ENCODE measurements at places on chromosomes 12 and 14. TPM values are rescaled to one million over a fixed set of nuclear protein-coding genes. Genes with fewer than 3 reads are reported as not detected.

The NTN4 gene
- polyA plus RNA-seq: 7.8 TPM

The B4GALNT3 gene
- polyA plus RNA-seq: 3.3 TPM

The STAC3 gene
- 0.27 TPM for polyA plus RNA-seq

The FOXN3 gene
- polyA plus RNA-seq: 70.2 TPM

The RNASE2 gene
- polyA plus RNA-seq: not detected

The IL26 gene
- polyA plus RNA-seq: not detected

The MYO1H gene
- polyA plus RNA-seq: not detected

The PRB2 gene
- not detected for polyA plus RNA-seq

The PRKCH gene
- polyA plus RNA-seq: 0.48 TPM

The SYCP3 gene
- polyA plus RNA-seq: not detected

The ARMH4 gene
- polyA plus RNA-seq: 0.18 TPM

- no peak for DNase-seq
Observed at GRCh38 chr12:80805106-80805505, 88.4 kb downstream of the MYF5 start.

DNA sequence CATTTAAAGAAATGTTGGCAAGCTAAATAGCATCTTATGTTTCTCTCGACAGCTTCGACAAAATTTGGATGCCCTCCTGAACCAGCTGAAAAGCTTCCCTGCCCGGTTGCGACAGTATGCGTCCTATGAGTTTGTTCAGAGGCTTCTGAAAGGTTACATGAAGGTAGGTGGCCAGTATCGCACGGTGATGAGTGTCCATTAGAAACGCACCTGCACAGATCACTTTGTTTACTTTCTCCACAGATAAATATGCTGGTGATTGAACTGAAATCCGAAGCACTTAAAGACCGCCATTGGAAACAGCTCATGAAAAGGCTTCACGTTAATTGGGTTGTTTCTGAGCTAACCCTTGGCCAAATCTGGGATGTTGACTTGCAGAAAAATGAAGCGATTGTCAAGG lies 36.5 kb downstream of the DYNC1H1 start:
- DNase-seq: no peak

GRCh38 chr14:97177016-97177415 lies 379.8 kb downstream of the VRK1 start:
- DNase-seq: peak; percentile 18

- peak; percentile 78 for DNase-seq
Observed at GRCh38 chr14:34629657-34630529, at the start of gene SNX6. TSS of gene SNX6 (minus strand) at chr14:34630148. CDS start at chr14:34630116, 32 bp downstream.

DNA sequence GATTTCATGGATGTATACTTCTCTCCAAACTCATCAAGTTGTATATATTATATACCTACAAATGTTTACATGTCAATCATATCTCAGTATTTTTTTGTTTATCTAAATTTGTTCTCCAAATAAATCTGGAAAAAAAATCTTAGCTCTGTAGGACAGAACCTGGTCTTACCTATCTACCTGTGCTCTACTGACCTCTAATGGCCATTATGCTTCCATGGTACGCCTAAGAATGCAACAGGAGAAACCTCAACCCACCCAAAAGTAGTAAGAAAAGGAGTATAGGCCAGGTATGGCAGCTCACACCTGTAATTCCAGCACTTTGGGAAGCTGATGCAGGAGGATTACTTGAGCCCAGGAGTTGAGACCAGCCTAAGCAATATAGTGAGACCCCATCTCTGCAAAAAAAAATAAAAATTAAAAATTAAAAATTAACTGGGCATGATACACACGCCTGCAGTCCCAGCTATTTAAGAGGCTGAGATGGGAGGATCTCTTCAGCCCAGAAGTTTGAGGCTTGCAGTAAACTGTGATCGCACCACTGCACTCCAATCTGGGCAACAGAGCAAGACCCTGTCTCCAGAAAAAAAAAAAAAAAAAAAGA lies 8.7 kb downstream of the OR11H4 start:
- DNase-seq: peak; percentile 66

DNA sequence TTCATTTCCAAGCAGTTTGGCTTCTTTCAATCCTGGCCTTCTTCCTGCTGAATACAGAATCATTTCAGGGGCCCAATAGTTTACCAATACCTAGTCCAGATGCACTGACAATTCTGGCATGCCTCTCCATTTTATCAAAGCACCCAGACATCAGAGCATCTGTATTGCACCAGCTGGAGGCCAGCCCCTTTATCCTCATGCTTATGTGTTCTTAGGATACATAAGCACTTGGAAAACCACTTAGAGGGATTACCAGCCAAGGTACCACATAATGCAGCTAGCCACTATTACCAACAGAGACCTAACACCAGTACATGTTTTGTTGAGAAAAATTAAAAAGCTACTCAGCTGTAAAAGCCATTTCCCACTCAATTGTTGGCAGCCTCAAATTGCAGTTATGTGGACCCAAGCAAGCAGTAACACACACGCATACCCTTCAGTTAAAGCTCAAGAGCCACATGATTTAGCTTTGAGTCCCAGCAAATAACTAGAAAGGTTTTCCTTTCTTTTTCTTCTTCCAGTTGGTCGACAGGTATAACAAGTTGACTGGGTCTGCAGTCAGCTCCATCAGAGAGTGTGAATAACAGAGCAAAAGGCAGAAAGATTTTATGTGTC lies 263.8 kb downstream of the DIO2 start:
- no peak for DNase-seq

- DNase-seq: no peak
Observed at GRCh38 chr14:102591372-102591943, 991 bp upstream of the RCOR1 start.

DNA sequence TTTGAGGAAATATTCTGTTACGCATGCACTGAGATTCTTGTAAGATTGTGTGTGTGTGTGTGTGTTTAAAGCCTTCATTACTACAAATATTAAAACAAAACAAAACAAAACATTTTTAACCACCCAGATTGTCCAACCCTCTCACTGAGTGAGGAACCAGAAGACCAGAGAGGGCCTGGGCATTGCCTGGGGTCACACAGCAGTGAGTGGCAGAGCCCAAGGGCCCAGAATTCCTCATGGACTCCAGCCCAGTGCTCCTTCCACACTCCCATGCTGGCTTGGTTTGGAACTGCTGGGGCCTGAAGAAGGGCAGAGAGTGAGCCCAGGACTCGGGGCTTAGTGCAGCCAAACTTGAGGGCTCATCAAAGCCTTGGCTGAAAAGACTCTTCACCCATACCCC lies 1.6 kb upstream of the OTUB2 start:
- DNase-seq: no peak

DNA sequence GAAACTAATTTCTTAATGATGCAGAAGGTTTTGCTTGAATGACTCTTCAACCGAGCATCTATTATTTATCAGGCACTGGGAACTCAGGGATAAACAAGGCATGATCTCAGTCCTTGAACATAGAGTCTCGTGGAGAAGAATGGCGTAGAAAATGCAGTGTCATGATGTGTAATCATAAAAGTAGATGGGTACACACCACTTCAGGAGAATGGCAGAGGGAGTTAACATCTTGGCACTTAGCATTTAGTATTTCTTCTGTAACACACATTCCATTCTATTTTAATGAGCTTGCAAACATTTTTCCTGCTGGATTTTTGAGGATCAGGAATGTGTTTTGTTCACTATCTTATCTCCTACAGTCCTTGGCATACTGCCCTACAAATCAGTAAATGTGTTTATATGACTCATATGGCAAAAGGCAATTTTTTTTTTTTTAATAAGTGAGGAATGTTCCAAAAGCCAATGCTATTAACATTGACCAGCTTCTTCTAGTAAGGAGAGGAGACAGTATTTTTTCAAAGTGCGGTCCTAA lies 3.8 kb downstream of the TXNRD1 start:
- DNase-seq: peak; percentile 77

DNA sequence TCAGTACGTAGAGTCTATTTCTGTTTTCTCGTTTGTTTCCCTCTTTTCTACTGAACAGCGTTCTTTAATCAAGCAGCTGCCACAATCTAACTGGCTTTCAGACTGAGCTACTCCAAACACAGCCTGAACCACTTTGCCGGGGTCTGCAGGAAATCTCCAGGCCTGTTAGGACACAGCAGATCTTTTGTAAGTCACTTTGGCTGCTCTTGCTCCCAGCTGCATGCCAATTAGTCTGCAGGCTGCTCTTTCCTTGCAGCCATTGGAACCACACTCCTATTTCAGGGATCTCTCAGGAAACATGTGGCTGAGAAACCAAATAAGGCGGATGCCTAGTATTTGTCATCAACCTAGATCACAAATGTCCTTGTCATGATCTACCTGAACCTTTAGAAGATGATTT lies 73.6 kb downstream of the TMTC1 start:
- no peak for DNase-seq

DNA sequence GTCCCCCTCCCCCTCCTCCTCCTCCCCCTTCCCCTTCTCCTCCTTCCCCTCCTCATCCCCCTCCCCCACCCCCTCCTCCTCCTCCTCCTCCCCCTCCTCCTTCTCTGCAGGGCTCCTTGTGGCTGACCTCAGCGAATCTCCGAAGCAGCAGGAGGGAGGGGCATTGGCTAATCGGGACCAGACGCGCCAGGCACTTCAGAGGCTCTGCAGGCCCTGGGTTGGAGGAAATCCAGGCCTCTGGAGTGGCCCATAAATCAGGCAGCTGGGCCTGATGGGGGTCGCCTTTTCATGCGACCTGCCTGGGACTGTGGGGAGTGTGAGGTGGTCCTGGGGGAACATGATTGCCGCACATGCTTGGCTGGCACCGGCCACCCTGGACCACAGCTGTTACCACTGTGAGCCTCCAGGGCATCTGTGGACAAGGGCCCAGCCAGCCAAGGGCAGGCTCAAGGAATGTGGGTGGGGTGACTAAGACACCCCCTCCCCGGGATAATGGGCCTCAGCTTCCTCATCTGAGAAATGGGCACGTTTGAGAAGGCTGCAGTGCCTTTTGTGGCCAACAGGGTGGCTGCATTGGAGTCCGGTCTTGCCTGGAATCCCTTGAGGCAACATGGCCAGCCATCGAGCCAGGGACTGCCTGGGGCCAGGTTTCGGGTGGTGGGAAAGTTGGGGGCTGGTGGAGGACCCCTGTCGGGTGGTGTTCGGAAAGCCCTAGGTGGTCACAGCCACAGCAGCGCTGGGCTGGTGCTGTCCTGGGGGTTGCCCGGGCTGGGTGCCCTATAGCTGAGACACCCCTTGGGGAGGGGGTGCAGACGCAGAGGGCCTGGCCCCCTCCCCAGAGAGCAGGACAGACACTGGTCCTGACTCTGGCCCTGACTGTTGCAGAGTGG lies 12.0 kb downstream of the KIF26A start:
- DNase-seq: no peak

- no peak for DNase-seq
Observed at GRCh38 chr14:24432259-24433131, 2.7 kb downstream of the KHNYN start.

DNA sequence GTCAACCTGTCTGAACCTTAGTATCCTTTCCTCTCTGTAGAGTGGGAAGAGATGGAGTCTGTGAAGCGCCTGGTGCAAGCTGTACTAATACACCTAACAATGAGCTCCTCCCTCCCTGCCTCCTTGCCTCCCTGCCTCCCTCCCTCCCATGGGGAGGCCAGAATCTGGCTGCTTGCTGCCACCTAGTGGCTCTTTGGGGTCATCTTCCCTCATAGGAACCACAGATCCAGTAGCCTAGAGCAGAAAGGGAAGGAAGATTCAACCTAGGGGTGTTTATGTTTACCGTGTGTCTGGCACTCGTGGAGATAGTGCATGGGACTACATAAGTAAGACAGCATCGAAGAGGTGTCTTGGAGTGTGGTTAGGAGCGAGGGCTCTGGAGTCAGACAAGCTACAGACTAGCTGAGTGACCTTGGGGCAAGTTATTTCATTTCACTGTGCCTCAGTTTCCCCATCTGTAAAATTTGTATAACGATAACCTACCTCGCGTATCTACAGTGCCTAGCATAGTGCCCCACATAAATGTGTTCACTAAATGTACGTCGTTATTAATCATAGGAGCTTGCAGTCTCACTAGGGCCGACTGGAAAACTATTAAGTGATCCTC lies 35.5 kb upstream of the TSPAN9 start:
- peak; percentile 81 for DNase-seq

GRCh38 chr14:48568252-48568651 lies 892.8 kb upstream of the MDGA2 start:
- DNase-seq: no peak

GRCh38 chr12:122159882-122160281 lies 14.1 kb downstream of the IL31 start:
- DNase-seq: no peak

DNA sequence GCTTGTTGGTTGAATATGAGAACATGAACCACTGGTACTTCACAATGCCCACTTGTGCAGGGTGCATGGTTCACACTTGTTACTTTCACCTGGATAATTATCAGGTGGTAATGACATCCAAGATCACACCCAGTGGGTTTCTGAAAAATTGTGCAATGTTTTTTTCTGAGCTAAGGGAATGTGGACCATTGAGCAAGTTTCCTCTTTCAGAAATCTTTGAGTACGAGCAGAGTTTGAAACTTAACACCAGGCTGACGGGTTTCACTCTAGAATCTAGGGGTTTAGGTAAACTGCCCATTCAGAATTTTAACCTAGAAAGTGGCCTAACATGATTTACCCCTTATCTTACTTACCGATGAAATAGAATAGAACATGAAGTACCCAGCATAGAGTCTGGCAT lies 389.6 kb downstream of the PAWR start:
- no peak for DNase-seq

DNA sequence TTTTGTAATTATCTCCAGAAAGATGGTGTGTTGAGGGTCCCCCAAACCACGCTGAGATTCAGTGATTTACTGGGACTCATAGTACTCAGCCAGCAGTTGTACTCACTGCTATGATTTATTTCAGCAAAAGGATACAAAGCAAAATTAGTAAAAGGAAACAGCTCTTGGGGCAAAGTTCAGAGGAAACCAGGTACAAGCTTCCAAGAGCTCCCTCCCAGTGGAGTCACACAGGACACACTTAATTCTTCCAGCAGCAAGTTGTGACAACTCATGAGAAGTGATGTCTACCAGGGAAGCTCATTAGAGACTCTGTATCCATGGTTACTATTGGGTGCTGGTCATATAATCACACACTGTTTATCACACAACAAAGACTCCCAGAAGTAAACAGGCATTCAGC lies 38.7 kb downstream of the TTC8 start:
- DNase-seq: no peak

DNA sequence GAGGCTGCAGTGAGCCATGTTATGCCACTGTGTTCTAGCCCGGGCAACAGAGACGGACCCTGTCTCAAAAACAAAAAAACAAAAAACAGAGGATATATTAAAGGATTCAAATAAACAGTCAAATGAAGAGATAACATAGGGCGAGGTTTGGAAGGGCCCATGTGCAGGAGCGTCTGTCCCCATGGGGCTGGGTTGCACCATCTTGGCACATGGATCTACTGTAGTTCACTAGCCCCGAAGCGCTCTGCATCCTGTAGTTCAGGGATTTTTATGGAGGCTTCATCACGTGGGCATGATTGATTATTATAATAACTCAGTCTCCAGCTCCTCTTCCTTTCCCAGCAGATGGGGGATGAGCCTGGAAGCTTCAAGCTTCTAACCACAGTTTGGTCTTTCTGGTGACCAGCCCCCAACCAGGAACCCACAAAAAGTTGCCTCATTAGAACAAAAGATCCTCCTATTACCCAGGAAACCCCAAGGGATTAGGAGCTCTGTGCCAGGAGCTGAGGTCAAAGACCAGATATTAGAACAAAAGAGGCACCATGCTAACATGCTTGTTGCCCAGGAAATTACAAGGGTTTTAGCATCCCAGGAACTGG lies 59.9 kb downstream of the HCAR2 start:
- DNase-seq: peak; percentile 12

GRCh38 chr14:71686677-71687076 lies 245.6 kb upstream of the RGS6 start:
- DNase-seq: no peak

GRCh38 chr12:111754671-111755070 lies 12.1 kb upstream of the ALDH2 start:
- no peak for DNase-seq

All from HepG2 (cell line).